Stimulated activated CD8-positive, alpha-beta memory T cell treated with anti-CD3 and anti-CD28 coated beads, Interleukin-4, amount 100 ng/mL, for 1 hour (primary cell): ENCODE measurements at places on chromosomes 5 and 9.
A peak's percentile ranks its signal among the peaks of the same experiment; 100 is the strongest.

GRCh38 chr9:126320158-126320922, 6.3 kb upstream of the MVB12B start:
- no peak for DNase-seq

- no peak for DNase-seq
These were observed 121.6 kb downstream of the MEF2C start for GRCh38 chr5:88761269-88761850.

DNA sequence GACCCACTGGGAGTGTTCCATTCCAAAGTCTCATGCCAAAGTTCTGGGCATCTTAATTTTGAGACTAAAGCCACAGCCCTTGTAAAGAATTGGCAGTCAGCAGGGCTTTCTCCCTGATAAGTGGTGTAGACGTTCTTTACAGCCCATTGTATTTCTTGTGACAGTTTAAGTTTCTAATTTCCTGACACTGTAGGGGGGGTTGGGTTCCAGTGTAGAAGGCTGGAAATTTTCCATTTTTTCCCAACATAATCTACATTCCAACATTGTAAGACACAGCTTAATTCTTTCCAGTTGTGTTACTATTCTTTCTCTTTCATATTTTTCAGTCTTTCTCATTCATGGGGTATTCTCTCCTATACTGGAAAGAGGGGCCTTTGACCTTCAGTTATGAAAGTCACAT, 121.1 kb downstream of the FBXL7 start:
- DNase-seq: no peak

GRCh38 chr9:121360601-121361374, 9.3 kb downstream of the STOM start:
- DNase-seq: no peak

- peak; percentile 35 for DNase-seq
These were observed 82.2 kb upstream of the IL12B start for GRCh38 chr5:159412284-159413046.

DNA sequence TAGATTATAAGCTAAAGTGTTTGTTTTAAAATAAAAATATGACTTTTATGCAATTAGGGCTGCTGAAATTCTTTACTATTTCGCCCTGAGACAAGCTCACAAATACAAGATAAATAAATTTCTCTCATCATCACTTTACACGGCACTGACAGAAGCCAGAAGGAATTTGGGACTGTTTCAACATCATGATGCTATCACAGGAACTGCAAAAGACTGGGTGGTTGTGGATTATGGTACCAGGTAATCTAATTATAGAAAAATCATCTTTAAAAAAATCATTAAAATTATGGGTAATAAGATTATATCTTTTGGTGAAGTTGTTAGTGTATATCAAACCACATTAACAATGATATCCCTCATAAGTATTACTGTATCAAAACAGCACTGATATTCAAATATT, 95.0 kb downstream of the MAN2A1 start:
- DNase-seq: no peak

DNA sequence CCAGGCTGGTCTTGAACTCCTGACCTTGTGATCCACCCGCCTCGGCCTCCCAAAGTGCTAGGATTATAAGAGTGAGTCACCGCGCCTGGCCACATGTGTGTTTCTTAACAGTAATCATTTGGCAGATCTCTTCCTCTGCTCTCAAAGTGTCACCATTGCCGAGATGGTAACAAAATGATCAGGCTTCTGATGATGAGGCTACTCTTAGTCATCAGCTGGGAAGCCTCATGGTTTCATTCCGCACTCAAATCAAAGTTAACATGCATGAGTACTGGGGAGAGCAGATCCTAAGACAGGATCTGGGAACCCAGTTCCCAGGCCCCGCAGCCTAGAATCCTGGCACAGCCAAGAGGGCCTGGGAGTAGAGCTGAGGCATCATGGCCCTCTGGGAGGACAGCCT, 27.4 kb downstream of the BARHL1 start:
- no peak for DNase-seq

GRCh38 chr5:99543841-99544240, 615.0 kb upstream of the CHD1 start:
- DNase-seq: no peak

- no peak for DNase-seq
These were observed 7.5 kb upstream of the RFK start for GRCh38 chr9:76401580-76402354.

- DNase-seq: no peak
These were observed 47.1 kb downstream of the CDK5RAP2 start for GRCh38 chr9:120532891-120533290.

- no peak for DNase-seq
These were observed 110.8 kb downstream of the PAPPA start for GRCh38 chr9:116264361-116264760.

- no peak for DNase-seq
These were observed 69.6 kb downstream of the CHSY3 start for GRCh38 chr5:129973716-129974426.

DNA sequence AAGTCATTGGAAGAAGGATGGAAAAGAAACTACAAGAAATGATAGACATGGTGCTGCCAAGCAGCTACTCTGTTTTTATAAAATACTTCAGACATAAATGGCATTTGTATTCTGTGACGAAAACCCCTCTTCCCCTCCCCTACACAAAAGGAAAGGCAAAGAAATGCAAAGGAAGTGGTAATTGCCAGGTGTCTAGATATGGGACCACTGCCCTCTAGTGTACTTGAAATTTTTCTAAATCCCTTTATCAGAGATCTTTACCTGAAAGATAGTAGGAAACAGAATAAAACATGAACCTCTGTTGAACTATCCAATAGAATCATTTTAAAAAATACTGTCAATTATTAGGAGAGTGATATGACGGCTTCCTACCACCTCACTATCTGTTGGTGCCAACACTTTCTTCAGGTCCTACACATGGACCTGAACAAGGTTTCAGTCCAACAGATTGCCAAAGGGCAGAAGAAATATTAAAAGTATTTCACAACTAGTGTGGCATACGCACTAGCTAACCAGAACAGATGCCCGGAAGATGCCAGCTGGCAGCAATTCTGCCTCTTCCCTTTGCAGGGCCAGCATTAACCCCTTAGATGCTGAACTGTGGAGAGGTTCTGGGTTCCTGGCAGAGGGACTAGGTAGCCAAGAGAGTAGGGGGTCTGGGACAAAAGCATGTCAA, 104.1 kb downstream of the TSSK1B start:
- DNase-seq: no peak

- no peak for DNase-seq
These were observed 102.9 kb downstream of the LIFR start for GRCh38 chr5:38453506-38453905.

DNA sequence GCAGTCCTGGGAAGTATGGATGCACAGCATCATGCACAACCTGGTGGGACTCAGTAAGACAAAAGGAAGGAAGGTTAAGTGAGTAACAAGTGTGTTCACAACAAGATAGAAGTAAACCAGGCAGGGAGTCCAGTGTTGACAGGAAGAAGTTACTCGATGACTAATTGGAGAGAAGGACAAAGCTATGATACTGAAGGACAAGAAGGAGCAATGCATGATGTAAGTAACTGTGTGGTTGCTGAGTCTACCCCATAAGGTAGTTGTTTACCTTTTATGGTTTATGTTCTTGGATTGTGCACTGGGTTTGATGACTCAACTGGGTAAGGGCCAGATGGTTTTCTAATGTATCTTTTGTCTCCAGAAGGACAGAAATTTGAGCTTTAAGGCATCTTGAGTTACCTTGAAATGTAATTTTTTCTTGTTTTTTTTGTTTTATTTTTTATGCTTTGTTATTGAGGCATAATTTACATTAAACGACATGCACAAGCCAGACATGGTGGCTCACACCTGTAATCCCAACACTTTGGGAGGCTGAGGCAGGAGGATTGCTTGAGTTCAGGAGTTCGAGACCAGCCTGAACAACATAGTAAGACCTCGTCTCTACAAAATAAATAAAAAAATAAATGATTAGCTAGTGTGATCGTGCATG, 89.2 kb upstream of the CAST start:
- DNase-seq: no peak

DNA sequence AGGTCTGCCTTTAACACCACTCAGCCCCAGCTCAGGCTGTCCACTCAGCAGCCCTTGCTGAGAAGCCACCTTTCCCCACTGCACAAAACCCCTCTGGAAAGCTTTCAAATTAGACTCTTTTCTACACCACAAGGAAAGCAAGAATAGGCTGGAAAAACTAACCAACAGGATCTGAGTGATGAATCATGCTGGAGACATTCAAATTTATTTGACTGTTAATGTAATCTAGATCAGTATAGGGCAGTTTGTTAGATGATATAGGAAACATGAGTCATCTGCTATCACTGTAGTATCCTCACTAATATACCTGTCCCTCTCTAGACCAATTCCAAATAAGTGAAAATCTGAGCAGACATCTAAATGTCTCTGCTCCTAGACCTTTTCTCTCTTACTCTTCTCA, 127.8 kb upstream of the PAM start:
- DNase-seq: no peak

- DNase-seq: no peak
These were observed 1307.2 kb downstream of the PTPRD start for GRCh38 chr9:9305600-9305999.

DNA sequence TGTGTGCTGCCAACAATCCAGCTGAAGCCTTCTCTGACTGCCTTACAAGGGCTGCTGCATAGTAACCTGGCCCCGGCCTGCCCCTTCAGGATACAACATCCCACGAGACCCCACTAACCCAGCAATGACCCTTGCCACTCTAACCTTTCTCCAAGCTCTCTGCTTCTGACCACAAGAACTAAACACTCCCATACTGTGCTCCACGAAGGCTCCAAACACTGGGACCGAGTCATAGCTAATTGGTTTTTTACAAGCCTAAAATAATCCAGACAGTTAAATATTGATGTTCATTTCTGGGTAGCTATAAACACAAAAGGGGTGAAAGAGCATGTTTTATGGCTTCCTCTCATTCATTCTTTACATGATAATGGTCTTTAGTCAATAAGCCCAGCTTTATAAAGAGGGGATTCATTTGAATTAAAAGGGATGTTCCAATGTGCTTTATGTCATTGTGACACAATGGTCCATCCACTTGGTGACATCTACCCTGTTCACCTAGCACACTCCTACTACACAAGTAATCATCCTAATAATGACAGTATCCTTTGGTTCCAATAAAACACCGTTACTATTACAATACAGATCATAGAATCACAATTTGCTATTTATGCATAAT, 16.2 kb upstream of the TLE4 start:
- DNase-seq: no peak

DNA sequence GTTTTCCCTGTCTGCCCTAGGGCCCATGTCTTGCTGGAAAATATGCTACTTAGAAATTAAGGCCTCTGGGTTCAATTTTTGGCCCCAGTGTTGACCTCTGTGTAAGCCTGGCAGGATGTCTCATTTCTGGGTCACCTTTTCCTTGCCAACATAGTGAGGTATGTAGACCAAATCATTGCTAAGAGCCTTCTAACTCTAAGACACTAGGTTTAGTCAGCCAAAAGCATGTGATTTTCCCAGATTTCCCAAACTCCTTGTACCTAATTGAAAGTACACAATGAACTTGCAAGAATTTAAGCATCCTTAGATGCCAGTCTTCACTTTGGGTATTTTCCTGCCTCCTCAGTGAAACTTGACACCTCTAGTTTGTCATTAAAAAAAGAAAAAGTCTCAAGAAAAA, 77.0 kb downstream of the GALNT10 start:
- no peak for DNase-seq

GRCh38 chr9:130936285-130937117, 2.5 kb downstream of the FIBCD1 start:
- DNase-seq: no peak

GRCh38 chr5:131064669-131065371, 100.2 kb downstream of the HINT1 start:
- DNase-seq: no peak

DNA sequence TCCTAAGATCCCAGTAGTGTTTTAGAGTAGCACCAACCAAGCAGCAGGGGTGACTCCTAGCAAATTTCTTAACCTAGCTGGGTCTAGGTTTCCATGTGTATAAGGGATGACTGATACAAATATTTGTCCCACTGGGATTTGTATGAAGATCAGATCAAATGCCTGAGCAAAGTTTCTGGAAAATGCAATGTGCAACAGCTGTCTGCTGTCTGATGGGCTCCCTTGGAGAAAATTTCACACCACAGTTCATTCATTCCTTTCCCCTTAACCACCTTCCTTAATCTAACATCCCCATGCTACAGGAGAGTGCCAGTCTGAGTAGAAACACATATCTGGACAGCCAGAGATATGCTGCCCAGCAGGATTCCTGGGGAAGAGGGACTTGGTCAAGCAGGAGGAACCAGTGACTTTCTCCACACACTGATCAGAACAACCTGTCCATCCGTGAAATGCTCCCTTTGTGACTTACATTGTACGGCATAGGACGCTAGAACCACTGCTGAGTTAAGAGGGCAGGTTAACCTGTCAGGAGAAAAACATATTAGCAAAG, 53.3 kb downstream of the PTPN3 start:
- no peak for DNase-seq

GRCh38 chr5:179228341-179229121, 116.7 kb downstream of the ADAMTS2 start:
- no peak for DNase-seq

- DNase-seq: no peak
These were observed 92.4 kb upstream of the ANXA1 start for GRCh38 chr9:73059247-73059646.

- DNase-seq: no peak
These were observed 105.0 kb downstream of the SLC28A3 start for GRCh38 chr9:84235511-84235910.

DNA sequence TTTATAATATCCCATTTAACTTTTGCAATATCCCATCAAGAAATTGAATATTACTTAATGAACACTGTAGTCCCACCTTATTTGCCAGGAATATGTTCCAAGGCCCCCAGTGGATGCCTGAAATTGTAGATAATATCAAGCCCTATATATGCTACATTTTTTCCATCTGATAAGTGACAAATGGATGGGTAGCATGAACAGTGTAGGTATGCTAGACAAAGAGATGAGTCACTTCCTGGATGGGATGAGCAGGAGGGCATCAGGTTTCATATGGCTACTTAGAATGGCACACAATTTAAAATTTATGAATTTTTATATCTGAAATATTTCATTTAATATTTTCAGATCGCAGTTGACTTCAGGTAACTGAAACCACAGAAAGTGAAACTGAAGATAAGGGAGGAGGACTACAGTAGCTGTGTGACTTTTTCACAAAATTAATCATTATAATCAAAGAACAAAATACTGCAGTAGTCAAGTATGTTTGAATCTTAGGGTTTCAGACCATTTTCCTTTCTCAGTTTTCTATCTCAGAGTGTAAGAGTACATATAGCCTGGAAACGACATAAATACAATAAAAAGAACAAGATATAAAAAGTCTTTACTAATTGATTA, 636.4 kb upstream of the ARRDC3 start:
- DNase-seq: no peak

GRCh38 chr5:67030289-67031056, 166.1 kb downstream of the CD180 start:
- no peak for DNase-seq

DNA sequence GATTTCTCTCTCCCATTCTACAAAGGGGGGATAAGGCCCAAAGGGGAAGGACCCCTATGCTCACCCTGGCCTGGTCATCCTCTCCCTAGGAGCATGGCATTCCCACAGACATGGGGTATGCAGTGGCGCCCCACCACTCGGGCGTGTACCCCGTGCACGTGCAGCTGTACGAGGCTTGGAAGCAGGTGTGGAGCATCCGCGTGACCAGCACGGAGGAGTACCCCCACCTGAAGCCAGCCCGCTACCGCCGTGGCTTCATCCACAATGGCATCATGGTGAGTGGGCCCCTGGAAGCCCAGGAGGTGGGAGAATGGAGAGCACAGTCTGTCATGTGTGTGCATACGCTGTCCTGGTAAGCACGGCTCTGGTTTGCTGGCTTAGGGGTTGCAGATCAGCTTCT, 27.7 kb downstream of the NDST1 start:
- DNase-seq: no peak
